Stimulated activated CD4-positive, alpha-beta T cell treated with anti-CD3 and anti-CD28 coated beads, Interleukin-1b, Interleukin-23, amount 100 ng/mL, for 1 hour (primary cell): ENCODE measurements at places on chromosomes 5 and 9.

DNA sequence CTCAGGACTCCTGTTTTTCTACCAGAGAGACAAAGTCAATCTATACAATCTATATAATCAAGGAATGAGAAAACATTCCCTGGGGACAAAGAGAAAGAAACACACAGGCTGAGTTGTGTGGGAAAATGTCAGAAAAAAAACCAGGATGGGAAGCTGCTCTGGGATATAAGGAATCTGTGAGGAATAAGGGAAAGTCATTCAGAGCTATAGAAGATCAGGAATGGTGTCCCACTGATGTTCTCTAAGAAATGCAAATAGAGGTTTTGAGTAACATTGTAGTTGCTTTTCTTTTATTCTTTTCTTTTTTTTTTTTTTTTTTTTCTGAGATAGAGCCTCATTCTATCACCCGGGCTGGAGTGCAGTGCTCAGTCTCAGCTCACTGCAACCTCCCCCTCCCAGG lies 605.9 kb upstream of the KLF4 start:
- no peak for DNase-seq

GRCh38 chr9:36174731-36175130 lies 5.5 kb downstream of the CCIN start:
- DNase-seq = no peak

- DNase-seq = no peak
Observed at GRCh38 chr9:77133011-77133410, 44.3 kb upstream of the VPS13A start.

GRCh38 chr5:121399879-121400278 lies 451.8 kb upstream of the FTMT start:
- no peak for DNase-seq

DNA sequence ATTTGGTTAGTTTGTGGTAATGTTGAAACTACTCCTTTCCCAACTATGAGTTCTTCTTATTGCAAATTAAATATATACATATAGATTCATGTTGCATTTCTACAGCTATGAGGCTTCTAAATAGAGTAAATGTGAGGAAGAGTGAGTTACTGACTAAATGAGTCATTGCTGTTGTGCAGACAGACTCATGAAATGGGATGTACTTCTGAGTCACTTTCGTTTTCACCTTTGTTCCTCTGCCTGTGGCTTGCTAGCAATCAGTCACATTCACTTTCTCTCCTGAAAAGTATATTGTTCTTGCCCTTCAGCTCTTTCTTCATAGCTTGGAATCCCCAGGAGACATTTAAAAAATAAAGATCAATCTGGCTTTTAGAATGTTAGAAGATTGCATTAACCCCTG lies 295.5 kb upstream of the SMC2 start:
- DNase-seq = no peak

- DNase-seq = no peak
Observed at GRCh38 chr5:134125039-134126015, 10.8 kb downstream of the TCF7 start.

DNA sequence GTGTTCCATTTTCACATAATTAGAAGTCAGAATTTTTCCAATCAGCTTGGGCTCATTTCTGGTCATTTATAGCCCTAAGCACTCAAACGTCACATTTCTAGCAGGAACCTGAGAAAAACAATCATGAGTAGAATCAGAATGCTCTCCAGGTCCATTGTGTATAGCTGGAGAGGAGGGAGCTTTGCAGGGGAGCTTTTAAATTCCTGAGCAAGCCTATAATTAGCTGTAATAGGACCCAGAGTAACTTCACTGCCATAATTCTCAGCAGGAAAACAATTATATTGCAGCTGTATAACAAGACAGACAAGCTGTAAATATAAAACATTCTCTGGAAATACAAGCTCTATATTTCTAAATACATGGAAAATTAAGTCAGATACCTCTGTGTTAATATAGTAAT lies 637.6 kb upstream of the SGCD start:
- DNase-seq = no peak

- DNase-seq = no peak
Observed at GRCh38 chr9:110788871-110789270, 120.3 kb downstream of the MUSK start.

DNA sequence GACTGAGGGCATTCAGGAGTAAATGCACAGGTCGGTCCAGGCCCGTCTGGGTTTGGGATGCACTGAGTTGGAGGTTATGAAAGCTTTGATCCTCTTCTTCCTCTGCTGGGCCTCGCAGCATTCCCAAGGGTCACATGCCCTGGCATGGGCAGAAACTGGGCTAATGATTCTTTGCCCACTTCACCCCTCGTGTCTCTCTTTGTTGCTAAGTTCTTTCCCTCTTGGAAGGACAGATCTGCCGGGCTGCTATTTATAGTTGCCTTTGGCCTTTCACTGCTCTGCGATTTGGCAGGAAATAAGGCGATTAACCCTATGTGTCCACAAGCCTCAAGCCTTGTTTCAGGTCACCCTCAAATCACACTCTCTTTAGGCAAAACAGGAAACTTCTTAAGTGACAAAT lies 66.9 kb downstream of the ENTREP1 start:
- DNase-seq = no peak

- no peak for DNase-seq
Observed at GRCh38 chr5:57215629-57216195, 41.9 kb downstream of the GPBP1 start.

- no peak for DNase-seq
Observed at GRCh38 chr9:125985998-125986655, 239.0 kb downstream of the PBX3 start.

DNA sequence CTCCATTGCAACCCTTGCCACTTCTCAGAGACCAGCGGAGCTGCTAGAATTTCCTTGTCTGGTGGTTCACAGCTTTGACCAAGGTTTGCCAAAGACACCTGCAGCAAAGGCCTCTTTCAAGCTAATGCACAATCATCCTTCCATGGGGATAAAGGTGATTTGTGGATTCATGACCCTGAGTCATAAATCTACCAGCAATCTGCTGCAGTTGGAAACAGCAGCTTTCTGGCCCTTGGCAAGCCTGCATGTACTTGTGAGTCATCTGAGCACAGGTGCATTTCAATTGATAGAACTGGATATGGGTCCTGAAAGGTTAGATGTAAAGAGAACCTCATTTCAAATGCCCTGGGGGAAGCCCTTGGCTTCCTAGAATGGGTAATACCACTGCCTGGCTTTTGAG lies 21.6 kb upstream of the TCF7 start:
- DNase-seq = no peak

GRCh38 chr5:173963867-173964441 lies 25.0 kb upstream of the C5orf47 start:
- DNase-seq = no peak

DNA sequence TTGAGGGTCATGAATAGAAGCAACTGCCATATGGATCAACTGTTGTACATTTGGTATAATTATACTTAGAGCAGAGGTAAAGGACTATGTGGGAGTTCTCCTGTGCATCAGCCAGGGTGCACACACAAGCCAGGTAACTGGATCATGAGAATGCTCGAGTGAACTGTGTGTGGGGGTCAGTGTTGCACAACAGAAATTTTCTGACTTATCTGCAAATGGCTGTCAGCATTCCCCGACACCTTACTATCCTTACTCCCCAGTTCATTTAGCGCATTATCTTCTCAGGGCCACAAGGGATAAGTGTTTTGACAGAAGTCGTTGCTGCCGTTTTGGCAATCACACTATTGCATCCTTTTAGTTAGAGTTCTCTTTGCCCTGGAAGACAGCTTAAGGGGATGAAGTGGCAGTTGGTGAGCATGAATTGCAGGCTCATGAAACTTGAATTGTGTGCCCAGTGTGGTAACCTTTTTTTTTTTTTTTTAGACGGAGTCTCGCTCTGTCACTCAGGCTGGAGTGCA lies 1.7 kb downstream of the CANX start:
- no peak for DNase-seq

DNA sequence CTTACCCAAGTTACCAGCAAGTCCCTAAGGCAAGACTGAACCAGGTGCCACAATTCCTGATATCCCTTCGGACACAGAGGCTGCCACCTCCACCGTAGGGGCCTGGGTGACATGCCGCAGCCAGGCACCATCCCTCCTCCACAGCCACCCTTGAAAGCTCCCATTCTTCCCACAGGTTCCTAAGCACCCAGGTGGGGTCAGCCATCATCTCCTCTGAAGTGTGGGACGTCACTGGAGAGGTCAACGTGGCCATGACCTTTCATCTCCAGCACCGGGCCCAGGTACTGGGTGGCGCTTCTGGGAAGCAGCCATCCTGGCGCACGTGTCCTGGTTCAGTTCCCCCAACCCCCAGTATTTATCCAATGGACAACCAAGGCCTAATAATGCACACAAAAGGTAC lies 8.2 kb downstream of the ADGRD2 start:
- DNase-seq = no peak

DNA sequence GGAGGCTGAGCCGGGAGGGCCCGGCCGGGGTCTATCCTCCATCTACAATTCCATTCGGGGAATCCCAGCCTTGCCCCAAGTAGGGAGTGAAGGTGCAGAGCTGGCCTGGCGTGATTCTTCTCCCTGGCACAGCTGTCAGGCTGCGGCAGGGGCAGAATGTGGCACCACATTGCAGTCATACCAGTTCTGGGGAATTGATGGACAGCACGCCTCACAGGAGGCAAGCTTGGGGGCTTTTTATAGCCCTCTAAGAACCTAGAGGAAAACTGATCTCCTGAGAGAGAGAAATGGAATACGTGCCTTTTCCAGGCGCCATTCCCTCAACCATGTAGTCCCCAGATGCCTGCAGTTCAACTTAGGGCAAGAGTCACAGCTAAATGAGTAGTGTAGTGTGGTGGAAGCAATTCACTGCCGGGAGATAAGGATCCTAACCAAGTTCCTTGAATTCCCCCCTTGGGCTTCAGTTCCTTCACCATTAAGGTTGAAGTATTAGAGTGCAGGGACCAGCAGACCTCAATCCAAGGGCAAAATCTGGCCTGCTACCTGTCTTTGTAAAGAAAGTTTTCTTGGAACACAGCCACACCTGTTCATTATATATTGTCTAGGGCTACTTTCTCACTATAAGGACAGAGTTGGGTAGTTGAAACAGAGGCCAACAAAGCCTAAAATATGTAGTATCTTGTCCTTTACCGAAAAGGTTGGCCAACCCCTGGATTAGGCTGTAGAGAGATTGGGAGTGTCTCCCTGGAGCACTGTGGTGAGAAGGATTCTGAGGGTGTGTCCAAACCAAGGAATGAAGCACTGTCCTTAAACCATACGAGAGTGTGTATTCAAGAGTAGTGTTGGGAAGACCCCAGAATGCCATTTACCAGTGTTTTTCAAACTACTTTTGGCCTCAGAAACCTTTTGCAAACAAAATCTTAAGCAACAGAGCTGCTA lies 10.6 kb downstream of the AFAP1L1 start:
- DNase-seq = no peak

DNA sequence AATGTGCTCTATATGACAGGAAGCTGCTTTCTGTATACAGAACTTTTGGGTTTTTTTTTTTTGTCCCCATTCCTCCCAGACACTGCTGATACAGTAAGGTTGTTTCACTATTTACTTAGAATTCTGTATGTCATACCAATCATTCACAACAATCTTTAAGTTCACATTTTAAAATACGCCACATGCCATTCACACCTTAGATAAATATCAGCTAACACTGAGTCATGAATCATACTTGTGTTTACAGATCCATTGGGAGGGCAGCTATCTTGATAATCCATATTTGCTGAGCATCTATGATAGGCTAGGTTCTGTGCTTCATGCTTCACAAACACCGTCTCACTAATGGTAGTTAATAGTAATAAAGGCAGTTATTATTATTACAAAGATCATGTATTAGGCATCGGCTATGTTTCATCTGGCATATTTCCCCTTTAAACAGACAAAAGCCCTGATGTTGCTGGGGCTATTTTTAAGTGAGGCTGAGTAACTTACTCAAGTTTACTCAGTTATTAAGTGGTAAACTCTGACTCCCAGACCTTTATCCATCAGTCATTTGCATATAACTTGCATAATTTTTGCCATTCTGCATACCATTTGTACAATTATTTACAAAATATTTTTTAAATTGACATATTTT lies 152.2 kb upstream of the HMHB1 start:
- no peak for DNase-seq

DNA sequence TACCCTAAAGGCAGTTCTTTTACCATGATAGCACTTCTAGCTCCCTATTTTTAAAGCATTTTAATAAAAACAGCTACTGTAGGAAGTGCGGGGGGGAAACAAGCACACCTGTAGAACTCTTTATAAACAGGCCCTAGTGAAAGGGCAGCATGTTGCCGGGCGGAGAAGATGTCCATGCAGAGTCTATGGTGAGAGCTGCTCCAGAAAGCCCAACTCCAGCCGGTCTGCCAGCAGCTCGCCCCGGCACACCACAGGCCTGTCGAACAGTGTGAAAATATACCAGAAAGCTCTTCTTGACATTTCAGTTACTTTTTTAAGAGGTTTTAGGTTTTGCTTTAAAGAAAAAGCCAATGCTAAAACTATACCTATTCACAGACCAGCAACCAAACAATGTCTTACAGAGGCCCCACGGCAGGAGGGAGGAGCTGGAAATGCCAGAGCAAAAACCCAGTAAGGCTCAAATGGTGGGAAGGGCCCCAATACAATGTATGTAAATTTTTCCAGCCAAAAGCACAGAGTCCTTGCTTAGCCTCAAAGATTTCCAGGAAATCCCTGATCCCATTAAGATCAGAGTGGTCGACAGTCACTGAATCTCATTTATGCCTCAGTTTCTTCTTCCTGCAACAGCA lies 121.2 kb downstream of the SAXO1 start:
- no peak for DNase-seq

DNA sequence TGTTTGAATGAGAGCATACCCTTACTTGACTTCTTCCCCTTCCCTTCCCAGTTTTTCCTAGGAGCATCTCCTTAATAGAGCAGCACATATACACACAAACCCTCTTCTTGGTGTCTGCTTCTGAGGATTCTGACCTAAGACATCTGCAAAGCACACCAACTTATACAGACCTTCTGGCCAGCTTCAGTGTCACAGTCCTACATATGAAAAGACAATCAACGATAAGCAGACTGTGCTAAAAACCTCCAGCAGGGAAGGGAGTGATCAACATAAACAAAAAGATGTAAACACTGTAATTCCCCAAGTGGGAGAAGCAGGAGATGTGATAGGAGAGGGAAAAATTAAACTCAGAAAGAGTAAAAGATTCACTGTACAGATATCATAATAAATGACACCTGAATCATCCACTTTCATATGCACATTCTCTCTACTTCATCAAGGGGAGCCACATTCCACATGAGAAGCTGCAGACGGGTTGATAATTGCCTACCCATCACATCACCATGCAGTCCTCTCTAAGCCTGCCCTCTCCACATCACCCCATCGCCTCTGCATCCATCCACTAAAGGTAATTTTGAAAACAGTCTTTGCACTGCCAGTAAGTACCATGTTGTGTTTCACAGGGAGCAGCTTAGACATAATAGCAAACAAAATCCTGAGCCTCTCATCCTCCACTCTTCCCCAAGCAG lies 13.0 kb downstream of the APBA1 start:
- no peak for DNase-seq

DNA sequence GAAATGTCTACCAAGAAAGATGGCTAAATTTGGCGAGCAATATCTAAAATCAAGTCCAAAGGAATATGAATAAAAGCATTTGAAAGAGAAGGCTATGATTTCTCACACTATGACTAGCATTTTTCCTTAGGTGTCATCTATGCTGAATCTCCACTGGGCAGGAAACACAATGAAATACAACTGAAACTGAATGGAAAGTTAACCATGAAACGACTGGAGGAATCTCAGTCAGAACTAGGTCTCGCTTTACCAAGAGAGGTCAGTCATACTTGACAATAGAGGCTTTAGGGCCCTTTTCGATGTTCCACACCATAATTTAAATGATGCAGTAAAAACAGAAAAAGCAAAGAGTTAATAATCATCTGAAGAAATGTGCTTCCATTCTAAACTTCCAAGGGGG lies 339.0 kb downstream of the PDE4D start:
- no peak for DNase-seq
